ENCODE measurements at places on chromosomes 7 and 10. TPM values are rescaled to one million over a fixed set of nuclear protein-coding genes. Genes with fewer than 3 reads are reported as not detected.

The VSTM4 gene
- 0.29 TPM for total RNA-seq

GRCh38 chr7:151051108-151051507 lies 2.8 kb downstream of the ASIC3 start:
- DNase-seq, result no peak

GRCh38 chr7:127766831-127767459 lies 115.0 kb downstream of the SND1 start:
- DNase-seq, result no peak

GRCh38 chr7:81415181-81415580 lies 354.7 kb downstream of the HGF start:
- no peak for DNase-seq

- DNase-seq, result no peak
Observed at GRCh38 chr7:141864765-141865447, 23.6 kb upstream of the PRSS37 start.

GRCh38 chr10:83917537-83918506 lies 221.5 kb upstream of the GHITM start:
- no peak for DNase-seq

DNA sequence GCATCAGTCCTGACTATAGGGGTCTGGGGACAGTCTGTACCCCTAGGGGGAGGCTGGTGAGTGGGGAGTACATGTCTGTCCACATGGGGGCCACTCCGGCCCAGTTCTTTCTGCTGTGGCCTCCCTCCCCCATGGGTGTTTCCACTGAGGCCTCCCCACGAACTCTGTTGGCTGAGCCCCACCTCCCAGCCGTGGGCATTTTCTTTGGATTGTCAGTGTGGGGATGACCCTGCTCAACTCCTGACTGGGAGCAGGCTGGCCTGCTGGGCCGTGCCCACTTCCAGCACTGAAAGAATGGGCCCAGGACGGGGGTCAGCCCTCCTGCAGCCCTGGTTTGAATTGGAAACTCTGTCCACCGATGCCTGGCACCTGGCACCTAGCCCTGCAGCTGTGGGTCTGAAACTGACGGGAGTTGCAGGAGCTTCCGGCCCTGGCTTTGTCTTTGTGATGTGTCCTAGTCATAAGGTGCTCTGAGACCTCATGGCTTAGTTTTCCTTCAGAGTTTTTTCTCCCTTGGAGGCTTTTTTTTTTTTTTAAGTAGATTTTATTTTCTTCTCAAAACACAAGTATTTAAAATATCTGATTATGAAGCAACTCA lies 46.5 kb downstream of the LHPP start:
- DNase-seq, result no peak

- no peak for DNase-seq
Observed at GRCh38 chr10:112706577-112706976, 243.5 kb upstream of the TCF7L2 start.

DNA sequence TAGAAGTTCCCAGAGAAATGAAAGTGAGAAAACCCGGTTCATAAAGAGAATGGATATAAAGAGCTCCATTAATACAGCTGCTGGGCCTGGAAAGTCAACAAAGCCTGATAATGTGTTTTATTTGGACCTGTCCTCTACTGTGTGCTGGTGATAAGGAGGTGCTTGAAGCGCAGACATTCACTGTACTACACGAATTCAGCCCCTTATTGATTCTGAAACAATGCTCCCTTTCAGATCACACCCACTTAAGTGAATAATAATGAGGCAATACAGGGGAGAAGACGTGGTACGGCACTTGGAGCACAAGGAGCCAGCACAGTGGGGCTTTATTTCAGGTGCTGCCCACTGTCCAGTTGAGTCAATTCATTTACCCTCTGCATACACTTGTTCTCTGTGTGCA lies 260.8 kb downstream of the FGFR2 start:
- DNase-seq, result no peak

- DNase-seq, result no peak
Observed at GRCh38 chr10:44035474-44036197, 349.3 kb downstream of the CXCL12 start.

GRCh38 chr7:123492485-123492884 lies 41.9 kb downstream of the IQUB start:
- DNase-seq, result no peak

- no peak for DNase-seq
Observed at GRCh38 chr7:93551063-93551895, 23.2 kb downstream of the CALCR start.

GRCh38 chr7:123918309-123918708 lies 6.7 kb upstream of the SPAM1 start:
- DNase-seq, result no peak

- DNase-seq, result no peak
Observed at GRCh38 chr7:1532456-1533254, 2.2 kb downstream of the MAFK start.

DNA sequence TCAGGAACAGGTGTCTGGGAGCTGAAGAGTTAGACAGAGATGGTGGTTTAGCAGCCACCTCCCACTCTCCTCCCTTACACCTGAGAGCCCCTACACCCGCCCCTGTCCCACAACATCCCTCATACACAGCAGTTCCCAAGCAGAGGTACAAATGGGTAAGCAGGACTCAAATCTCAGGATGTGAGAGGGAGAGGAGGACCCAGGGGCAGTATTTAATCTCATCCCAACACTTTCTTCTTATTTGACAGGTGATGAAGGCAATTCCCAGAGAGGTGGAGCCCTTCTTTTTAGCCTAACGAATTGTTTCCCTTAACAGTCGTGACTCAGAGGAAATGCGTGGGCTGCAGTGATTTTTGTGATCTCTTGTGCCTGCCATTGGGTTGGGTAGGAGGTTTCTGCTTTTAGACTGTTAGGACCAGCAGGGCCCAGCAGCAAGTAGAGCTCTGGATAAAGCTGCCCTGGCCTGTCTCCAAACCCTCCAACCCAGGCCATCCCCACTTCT lies 191.3 kb downstream of the HECW1 start:
- DNase-seq, result no peak

DNA sequence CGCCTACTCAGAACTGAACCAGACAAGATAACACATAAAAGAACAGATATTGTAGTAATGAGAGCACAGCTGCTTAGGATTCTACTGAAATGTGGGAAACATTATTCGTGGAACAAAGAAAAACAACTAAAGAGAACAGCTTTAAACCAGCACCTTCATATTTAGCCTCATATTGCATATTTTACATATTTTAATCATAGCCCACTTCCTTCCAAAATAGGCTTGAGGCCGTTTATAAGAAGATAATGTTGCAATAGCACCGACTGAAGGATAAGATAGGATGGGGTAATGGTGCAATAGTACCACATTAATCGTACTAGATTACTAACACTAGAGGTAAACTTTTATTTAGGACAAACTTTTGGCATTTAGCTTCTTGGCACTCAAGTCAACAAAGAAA lies 71.3 kb downstream of the KCND2 start:
- DNase-seq, result no peak

- no peak for DNase-seq
Observed at GRCh38 chr10:58963723-58964124, 212.7 kb upstream of the PHYHIPL start.

The LIPN gene
- total RNA-seq, result not detected

The LBX1 gene
- total RNA-seq, result not detected

GRCh38 chr7:132077971-132078685 lies 498.1 kb downstream of the PLXNA4 start:
- DNase-seq, result no peak

- no peak for DNase-seq
Observed at GRCh38 chr10:7407368-7408290, 3.2 kb downstream of the SFMBT2 start.

DNA sequence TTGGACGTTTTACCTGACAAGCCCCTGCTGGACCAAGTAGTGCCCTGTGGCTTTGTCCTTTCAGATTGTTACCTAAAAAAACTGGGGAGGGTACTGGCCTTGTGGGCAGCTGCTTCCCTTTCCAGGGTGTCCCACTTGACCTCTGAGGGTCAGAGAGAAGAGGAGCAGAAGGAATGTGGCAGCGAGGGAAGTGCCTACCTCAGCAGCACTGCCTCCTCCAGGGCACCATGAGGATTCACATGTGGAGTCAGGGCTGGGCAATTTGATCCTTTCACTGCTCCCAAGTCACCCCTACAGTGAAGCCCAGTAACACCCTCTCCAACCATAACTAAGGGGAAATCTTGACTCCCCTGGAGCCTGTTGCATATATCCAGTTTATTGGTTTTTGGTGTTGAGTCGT lies 64.6 kb downstream of the ITGB1 start:
- no peak for DNase-seq

The CRHR2 gene
- not detected for total RNA-seq

Data from epithelial cell of proximal tubule (primary cell).